ENCODE measurements at places on chromosomes 6 and 20.

DNA sequence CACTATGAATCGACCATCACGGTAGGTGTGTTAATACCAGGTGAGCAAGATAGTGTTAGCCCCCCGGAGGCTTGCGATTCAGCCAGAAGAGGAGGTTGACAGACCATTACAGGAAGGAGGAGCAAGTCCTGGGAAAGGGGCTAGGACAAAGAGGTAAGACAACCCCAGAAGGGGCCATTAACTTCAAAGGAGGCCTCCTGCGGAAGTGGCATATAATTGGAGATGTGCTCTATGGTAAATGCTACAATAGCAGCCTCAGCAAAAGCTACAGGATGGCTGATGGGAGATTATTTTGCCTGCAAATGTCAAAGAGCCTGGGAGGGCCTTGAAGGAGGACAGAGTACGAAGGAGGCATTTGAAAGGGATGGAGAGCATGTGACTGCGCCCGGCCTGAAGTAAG, 108.6 kb upstream of the CITED2 start:
- no peak for DNase-seq

GRCh38 chr6:36387440-36388303, at the start of gene ETV7:
ETV7 (minus strand) TSS chr6:36387669; CDS start chr6:36387541, 128 bp downstream.
- DNase-seq: peak; percentile 50

GRCh38 chr6:120774275-120774674, 560.0 kb downstream of the TBC1D32 start:
- DNase-seq: peak; percentile 5

GRCh38 chr6:56524891-56525703, 117.6 kb downstream of the DST start:
- peak; percentile 77 for DNase-seq

DNA sequence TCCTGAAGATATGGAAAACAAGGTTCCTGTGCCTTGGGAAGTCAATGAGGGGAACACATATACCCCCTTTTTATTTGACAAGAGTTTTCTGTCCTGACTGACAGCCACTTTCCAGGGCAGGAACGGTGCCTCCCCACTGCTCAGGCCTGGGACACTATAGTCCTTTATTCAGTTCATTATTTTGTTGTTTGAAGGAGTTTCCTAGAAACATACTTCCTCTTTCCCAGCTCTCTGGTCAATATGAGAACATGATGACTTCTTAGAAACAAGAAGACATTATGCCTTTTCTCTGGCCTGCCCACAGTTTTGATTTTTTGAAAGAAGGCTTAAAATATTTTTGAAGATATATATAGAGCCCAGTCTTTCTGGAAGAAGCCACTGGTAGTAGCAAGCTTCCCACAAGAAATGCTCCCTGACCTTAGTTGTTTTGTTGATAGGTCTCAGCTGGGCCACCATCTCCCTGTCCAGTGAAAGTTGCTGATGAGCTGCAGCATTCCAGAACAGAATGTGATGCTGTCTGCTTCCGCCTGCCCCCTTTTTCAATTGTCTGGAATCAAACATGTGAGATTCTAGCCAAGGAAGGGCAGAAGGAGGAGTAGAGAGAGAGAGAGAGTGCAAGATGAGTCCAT, 350.0 kb upstream of the PRND start:
- DNase-seq: no peak

DNA sequence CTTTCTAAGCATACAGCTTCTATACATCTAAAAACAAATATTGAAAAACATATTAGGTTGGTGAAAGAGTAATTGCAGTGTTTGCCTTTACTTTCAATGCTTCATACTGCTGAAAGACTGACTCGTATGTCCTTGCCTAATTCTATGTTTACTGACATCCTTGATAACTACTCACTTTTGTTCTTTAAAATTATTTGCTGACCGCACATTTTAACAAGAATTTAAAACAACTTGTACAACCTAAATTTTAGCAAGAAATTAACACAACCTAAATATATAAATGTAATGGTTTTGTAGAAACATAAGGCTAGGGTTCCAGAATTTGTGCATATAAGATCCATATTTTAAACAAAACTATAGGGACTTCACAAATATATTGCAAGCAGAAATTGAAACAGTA, 640.2 kb upstream of the MMS22L start:
- no peak for DNase-seq
